ENCODE measurements at places on chromosomes 13 and 19.

DNA sequence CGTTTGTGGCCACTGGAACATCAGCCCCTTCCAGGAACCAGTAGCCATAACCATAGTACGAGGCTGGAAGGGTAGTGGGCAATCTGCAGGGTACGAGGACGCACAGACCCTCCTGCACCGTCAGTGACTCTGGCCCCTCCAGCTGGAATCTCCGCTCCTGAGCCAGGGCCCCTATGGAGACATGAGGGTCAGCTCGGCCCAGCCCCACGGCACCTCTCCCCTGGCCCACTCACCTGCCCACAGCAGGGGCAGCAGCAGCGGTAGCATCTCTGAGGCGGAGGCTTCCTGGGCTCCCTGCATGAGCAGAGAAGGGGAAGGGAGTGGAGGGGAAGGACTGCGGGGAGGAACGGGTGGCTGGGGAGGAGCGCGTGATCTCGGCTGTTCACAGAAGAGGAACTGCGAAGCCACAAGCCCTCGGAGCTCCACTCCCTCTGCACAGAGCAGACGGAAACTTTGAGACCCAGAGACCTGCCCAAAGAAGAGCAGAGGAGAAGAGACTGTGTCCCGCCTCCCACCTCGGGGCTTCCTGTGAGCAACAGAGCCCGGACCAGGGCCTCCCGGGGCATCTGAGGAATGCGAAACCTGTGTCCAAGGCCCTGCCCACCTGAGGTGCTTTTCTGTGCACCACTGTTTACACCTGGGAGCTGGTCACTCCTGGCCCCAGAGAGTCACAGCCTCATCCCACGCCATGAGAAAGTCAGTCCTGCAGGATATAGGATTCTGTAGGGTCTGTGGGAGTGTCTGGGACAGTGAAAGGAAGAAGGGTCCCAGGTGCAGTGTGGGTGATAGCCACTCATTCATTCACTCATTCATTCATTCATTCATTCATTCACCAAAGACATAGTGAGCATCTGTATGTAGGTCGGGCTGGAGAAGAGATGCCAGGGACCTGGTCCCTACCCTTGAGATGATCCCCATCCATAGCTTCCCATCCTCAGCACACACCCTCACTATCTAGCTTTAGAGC is at the start of gene SIGLEC6:
SIGLEC6 (minus strand) TSS at position 322 of the 967 bp plus-strand sequence; CDS start at position 300, 22 bp downstream.
- peak; percentile 2 for DNase-seq

GRCh38 chr13:66994517-66995202 is 235.5 kb downstream of the PCDH9 start:
- DNase-seq, result no peak

DNA sequence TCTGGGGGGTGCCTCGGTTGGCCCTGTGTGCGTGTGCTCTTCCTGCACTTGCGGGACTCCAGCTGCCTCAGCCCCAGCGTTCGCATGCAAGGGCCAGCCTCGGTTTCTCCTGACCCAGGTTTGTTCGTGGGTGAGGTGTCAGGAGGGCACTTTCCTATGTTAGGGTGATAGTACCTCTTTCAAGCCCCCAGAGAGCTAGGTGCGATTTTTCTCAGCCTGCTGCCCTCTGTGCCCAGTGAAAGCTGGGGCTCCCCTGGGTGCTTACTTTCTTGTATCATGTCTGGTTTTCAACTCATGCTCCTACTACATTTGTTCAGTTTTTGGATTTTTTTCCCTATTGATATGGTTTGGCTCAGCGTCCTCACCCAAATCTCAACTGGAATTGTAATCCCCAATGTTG is 289.2 kb downstream of the TEX29 start:
- DNase-seq, result no peak

DNA sequence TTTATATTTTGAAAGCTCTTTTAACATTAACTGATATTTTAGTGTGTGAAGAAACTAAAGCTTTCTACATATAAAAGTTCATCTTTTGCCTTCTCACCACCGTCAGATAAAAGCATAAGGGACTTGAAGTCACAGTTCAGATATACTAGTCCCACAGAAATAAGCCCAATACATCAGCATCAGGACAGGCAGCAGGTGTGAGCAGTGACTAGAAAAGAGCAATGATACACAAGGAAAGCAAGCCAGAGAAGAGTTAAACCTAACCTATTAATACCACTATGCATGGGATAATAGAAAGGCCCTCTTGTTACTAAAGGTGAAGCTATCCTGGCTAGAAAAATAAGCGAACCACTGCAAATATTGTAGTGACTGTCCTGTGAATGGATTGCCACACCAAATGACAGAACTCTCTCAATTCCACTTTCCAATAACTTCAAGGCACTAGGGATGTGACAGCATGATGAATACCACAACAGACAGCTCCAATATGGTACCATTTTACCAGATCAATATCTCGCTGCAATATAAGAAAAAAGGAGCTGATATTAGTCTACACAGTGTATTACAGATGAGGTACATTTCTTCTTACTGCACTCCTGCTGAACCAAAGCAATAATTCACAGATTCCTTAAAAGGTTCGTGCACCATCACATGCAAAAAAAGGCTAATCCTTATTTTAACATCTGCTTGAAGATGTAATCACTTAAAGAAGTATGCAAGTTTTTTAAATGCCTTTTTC is 114.1 kb downstream of the DACH1 start:
- DNase-seq, result no peak

DNA sequence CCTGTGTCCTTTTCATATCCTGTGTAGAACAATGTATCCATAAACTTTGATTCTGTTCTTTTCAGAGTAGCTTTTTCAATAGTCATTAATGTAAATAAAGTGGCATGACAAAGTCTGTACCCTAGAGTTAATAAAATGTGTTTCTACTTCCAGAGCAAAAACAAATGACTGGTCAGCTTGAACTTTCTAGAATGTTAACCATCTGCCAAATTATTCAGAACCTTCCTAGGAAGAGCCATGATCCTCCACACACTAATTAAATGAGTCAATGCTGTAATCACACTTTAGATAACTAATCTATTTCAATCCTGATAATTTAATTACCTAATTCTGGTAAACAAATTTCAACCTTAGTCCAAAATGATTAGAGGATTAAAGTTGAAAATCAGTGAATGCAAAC is 73.2 kb downstream of the DIAPH3 start:
- DNase-seq, result no peak

- no peak for DNase-seq
Observed at GRCh38 chr13:37342205-37342604, 236.7 kb upstream of the CSNK1A1L start.
